ENCODE measurements at places on chromosomes 7 and 10.

GRCh38 chr7:25262586-25262985 lies 34.3 kb upstream of the NPVF start:
- DNase-seq: peak; percentile 24

DNA sequence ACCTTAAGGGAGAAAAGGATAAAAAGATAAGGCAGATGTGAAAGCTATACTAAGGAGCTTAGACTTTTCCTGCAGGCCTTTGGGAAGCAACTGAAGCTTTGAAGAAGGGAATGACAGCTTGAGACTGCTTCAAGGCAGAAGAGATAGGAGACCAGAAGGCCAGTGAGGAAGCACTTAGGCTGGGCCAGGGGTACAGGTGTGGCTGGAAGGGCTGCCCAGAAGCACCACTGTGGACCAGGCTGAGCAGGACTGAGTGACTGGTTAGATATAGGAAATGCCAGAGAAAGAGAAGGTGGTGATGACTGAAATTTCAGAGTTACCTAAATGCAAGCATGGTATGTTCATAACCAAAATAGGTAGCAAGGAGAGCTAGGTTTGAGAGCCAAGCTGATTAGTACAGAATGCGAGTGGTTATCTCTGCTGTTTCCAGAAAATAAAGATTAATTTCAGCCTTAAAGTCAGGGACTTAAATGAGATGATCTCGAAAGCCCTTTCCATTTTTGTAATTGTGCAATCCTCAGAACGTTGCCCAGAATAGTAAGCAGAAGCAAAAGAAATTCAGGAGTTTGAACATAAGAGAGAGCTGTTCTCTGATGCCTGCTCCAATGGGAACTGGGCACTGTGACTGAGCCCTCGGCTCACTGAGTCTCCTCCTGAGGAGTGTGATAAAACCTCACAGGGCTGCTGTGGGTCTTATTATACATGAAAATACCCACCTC lies 54.9 kb downstream of the MET start:
- DNase-seq: peak; percentile 45

DNA sequence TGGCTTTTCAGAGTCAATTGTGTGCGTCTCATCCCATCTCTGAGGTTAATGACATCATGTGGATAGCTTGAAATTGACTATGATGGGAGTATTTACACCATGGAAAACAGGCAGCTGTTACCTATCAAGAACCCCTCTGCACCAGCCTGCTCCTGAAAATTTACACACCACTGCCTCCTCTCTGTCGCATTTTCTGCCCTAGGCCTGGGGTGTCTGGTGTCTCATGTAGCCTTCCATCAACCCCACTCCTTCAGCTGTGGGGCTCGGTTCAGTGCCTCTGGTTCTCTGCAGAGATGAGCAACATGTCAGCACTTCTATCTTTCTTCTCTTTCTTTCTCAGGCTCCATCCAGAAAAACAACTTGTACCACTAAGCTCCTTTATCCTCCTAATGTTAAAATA lies 600.5 kb downstream of the TYW1 start:
- DNase-seq: no peak

DNA sequence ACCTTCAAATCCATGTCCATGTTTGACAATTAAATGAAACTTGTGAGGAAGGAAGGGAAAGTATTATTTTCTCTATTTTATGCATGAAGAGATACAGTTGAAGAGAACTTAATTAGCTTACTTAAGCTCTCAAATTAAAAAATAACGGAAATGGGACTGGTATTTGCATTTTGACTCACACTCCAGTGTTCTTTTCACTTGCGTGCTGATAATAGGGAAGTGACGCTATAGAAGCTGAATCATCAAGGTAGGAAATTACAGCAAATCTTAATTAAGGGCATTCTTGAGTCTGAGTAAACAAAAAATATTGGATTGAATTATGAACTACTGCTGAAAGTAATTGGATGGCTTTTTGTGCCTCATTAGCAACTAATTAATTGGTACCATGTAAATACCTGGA lies 44.0 kb upstream of the NPVF start:
- DNase-seq: no peak

- no peak for DNase-seq
Observed at GRCh38 chr10:2047679-2048078, 310.4 kb upstream of the ADARB2 start.

GRCh38 chr7:91812388-91812787 lies 68.1 kb downstream of the MTERF1 start:
- DNase-seq: no peak

DNA sequence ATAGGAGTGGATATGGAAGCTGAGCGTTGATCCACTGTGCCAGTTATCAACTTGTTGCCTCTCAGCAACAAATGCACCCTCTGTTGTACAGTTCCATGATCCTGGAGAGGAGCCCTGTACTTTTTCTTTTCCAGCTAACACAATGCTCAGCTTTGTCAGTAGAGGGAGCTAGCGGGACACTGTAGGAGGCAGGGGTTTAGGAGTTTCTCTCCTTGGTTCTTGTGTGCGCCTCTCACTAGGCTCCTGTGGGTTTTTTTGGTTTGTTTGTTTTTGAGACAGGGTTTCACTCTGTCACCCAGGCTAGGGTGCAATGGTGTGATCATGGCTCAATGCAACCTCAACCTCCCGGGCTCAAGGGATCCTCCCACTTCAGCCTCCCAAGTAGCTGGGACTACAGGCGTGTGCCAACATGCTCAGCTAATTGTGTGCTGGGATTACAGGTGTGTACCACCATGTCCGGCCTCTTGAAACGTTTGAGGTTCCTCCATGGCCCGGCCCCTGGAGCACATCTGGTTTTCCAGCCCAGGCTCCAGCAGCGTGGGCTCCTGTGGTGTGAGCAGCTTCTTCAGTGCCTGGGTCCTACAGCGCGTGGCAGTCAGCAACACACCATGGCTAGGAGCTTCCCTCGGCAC lies 12.0 kb upstream of the MARVELD1 start:
- DNase-seq: peak; percentile 72

GRCh38 chr10:132861116-132861691 lies 75.3 kb upstream of the NKX6-2 start:
- DNase-seq: no peak

GRCh38 chr10:24457661-24458318 lies 248.9 kb downstream of the KIAA1217 start:
- DNase-seq: peak; percentile 48

GRCh38 chr10:36003031-36003600 lies 361.0 kb upstream of the FZD8 start:
- DNase-seq: no peak

DNA sequence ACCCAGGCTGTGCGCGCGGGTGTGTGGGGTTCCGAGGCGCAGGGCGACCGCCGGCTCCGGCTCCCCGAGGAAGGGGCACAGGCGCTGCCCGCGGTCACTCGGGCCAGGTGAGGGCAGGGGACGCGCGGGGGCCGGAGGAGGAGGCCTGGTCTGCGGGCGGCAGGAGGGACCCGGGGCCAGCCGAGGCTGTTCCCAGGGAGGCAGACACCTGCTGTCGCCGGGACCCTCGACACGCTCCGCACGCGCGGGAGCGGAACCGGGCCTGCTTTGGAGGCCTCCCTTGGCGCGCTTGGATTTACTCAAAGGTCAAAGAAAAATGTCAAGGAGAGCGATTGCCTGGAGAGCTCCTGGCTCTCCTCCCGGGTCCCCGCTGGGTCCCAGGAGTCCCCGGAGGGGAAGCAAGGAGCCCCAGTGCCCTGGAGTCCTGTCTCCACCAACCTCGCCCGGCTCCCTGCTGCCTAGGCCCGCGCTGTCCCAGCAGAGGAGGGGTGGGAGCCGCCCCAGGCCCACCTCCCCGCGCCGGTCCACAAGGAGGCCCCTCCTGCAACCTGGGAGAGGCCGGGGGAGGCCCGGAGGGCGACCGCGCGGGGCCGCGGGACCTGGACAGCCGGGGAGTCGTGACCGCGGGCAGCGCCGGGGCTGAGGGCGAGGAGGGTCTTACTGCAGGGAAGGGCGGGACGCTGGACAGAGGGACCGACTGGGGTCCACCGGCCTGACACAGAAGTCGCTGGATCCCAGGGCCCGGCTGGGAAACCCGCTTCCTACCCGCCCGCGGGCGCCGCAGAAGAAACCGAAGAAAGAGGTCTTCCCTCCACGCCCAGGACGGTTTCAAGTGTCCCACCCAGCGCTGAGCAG lies 348.9 kb downstream of the DNAJB6 start:
- DNase-seq: no peak

- DNase-seq: no peak
Observed at GRCh38 chr7:2941216-2941859, 97.2 kb upstream of the GNA12 start.

GRCh38 chr10:43396928-43397624 lies 11.9 kb downstream of the HNRNPF start:
- DNase-seq: peak; percentile 67

- no peak for DNase-seq
Observed at GRCh38 chr7:150744041-150744656, 6.9 kb downstream of the GIMAP5 start.

DNA sequence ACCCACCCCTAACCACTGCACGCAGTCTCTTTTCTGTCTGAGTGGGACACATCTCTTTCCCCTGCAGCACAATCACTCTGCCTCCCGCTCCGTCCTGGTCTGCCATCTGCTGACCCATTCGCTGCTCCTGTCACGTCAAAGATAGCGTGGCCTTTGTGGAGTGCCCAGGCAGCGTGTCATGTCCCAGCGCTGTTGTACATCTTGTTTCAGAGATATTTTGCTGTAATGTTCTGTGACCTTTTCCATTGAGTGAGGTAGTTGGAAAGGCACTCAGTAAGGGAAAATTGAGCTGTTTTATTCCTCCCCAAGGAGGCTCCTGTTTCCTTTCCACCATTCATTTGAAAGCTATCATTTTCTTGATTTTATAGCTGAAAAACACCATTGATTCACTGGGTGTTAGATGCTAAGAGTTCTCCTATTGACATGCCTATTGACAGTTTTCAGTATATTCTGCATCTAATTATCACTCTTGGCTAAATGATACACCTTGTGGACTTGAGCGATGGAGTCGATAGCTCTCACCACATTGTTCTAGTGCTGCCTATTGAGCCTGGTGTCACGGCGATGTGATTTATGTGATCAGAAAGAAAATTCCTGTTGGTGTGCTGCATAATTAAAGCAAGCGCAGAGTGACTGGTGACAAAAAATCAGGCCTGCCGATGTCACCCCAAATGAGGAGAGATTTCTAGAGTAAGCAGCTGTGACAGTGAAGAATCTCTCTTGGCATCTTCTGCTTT lies 372.6 kb downstream of the LRMDA start:
- DNase-seq: no peak

- no peak for DNase-seq
Observed at GRCh38 chr10:104267721-104268404, 1.1 kb upstream of the GSTO2 start.

GRCh38 chr10:32943395-32943794 lies 14.6 kb downstream of the ITGB1 start:
- DNase-seq: no peak

DNA sequence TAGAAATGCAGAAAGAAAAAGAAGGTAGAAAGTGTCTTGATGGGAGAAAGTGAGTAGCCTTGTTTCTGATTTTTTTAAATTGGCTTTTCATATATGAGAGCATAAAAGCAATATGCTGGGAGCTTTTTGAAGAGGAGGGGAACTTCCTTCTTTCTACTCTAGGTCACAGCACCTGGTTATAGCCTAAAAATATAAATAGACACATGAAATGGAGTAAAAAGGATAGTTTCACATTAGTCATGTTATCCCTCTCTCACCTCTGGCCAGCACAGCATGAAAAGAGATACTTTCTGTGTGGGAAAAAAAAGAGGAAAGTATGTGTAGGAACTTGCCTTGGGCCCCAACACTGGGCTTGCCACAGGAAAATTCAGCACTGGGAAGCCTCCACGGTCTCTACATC lies 292.2 kb upstream of the ZWINT start:
- no peak for DNase-seq

- peak; percentile 69 for DNase-seq
Observed at GRCh38 chr10:121900443-121901174, 27.2 kb downstream of the ATE1 start.

- DNase-seq: no peak
Observed at GRCh38 chr7:109256762-109257560, 687.3 kb downstream of the DNAJB9 start.

GRCh38 chr7:106166651-106167342 lies 54.7 kb upstream of the SYPL1 start:
- peak; percentile 78 for DNase-seq

GRCh38 chr10:91925022-91925320 lies 1.4 kb downstream of the BTAF1 start:
- no peak for DNase-seq

- no peak for DNase-seq
Observed at GRCh38 chr7:39536951-39537350, 29.3 kb upstream of the YAE1 start.

GRCh38 chr10:130929422-130930325 lies 381.8 kb downstream of the TCERG1L start:
- DNase-seq: no peak

Measured in iris pigment epithelial cell (primary cell).